HCT116 (cell line): ENCODE measurements at places on chromosomes 2 and 18. TPM values are rescaled to one million over a fixed set of nuclear protein-coding genes. Genes with fewer than 3 reads are reported as not detected.

- 0 out of 2 replicates have a peak, but pooled peaks cover 9% of the 10 kb centered on the region for H3K27me3 ChIP-seq
- no peak for DNase-seq
- no peak overlapping the region for H3K4me3 ChIP-seq
- H3K4me1 ChIP-seq: no peaks in the 10 kb centered on the region
- H3K36me3 ChIP-seq: no peaks in the 10 kb centered on the region
These were observed 136.2 kb downstream of the MBP start for GRCh38 chr18:76996429-76996828.

GRCh38 chr2:126543081-126543480, 112.9 kb upstream of the GYPC start:
- no peaks in the 10 kb centered on the region for H3K4me1 ChIP-seq
- H3K27me3 ChIP-seq: no peaks in the 10 kb centered on the region
- no peak overlapping the region for H3K27ac ChIP-seq
- DNase-seq: no peak
- no peaks in the 10 kb centered on the region for H3K36me3 ChIP-seq
- H3K4me3 ChIP-seq: no peak overlapping the region

CHRND gene
- not detected for total RNA-seq

UGT1A6 gene
- total RNA-seq: not detected

DNA sequence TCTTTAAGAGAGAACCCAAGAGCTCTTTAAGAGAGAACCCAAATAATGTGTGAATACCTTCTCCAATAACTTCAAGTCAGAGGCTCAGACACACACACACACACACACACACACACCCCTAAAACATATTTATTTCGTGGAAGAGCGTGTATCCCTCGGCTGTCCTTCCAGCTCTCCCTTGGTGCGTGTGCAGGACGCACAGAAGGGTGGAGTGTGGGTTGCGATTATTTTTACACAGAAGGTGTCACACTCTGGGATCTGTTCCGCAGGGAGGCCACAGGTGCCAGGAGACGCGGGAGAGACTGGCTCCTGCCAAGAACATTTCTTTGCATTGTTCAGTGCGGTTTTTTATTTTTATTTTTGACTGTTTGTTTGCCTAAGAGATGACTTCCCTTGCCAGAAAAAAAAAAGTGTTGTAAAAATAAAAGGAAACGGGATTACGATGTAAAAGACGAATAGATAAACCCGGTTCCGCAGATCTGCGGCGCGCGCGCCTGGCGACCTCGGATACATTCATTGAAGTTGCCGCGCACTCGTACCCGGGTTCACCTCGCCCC, 47.3 kb upstream of the ATP6V1B1 start:
- no peaks in the 10 kb centered on the region for H3K36me3 ChIP-seq
- no peak overlapping the region for H3K27ac ChIP-seq
- no peak for DNase-seq
- no peak overlapping the region for H3K4me3 ChIP-seq
- peaks cover 6% of the 10 kb centered on the region; the same call in 1 of the 2 replicates for H3K27me3 ChIP-seq
- H3K4me1 ChIP-seq: no peaks in the 10 kb centered on the region

GRCh38 chr18:13243363-13243762, 24.8 kb downstream of the LDLRAD4 start:
- no peak for DNase-seq
- no peak overlapping the region for H3K4me3 ChIP-seq
- H3K27me3 ChIP-seq: no peaks in the 10 kb centered on the region
- no peak overlapping the region for H3K27ac ChIP-seq
- no peaks in the 10 kb centered on the region for H3K36me3 ChIP-seq
- no peaks in the 10 kb centered on the region for H3K4me1 ChIP-seq

GRCh38 chr2:45778720-45779171, 127.3 kb downstream of the PRKCE start:
- peak; percentile 64 for DNase-seq
- H3K4me1 ChIP-seq: no peaks in the 10 kb centered on the region; the same call in 1 of the 2 replicates
- no peaks in the 10 kb centered on the region for H3K27me3 ChIP-seq
- H3K27ac ChIP-seq: no peak overlapping the region
- H3K36me3 ChIP-seq: no peaks in the 10 kb centered on the region

DNA sequence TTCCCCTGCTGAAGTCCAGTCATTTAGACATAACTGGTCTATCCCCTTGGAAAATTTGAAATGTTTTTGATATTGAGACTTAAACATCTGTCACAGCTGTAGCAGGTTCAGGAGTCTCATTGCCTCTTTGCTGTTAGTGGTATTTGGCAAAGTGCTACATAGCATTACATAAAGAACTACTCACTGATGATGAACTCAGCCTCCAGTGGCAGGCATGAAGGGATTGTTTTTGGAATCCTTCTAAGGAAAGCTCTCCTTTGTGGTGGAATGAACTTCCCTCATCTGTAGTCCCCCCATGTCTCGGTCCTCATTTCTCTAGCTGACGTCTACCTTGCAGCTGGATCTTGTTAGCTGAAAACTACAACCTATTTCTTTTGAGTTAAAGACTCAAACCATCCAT, 111.6 kb downstream of the TACR1 start:
- H3K27ac ChIP-seq: no peak overlapping the region
- H3K36me3 ChIP-seq: no peaks in the 10 kb centered on the region
- H3K4me3 ChIP-seq: no peak overlapping the region

NAT8 gene
- total RNA-seq: not detected

TMEM163 gene
- total RNA-seq: 0.12 TPM

GRCh38 chr2:34045101-34045655, 446.1 kb upstream of the FAM98A start:
- H3K4me3 ChIP-seq: no peak overlapping the region
- no peaks in the 10 kb centered on the region for H3K36me3 ChIP-seq
- H3K27me3 ChIP-seq: no peaks in the 10 kb centered on the region
- H3K4me1 ChIP-seq: no peaks in the 10 kb centered on the region

DNA sequence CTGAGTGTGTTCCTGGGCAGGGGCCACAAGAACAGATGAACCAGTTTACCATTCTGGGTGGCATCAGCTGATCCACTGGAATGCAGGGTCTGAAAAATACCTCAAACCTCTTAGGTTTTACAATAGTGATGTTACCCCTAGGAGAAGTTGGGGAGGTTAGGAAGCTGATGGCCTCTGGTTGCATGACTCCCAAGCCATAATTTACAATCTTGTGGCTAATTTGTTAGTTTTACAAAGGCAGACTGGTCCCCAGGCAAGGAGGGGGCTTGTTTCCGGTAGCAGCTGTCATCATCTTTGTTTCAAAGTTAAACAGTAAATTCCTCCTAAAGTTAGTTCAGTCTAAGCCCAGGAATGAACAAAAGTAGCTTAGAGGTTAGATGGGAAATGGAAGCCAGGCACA, 113.8 kb upstream of the SLC38A11 start:
- no peaks in the 10 kb centered on the region for H3K4me1 ChIP-seq
- no peak overlapping the region for H3K27ac ChIP-seq
- no peaks in the 10 kb centered on the region for H3K27me3 ChIP-seq
- no peaks in the 10 kb centered on the region for H3K36me3 ChIP-seq

DNA sequence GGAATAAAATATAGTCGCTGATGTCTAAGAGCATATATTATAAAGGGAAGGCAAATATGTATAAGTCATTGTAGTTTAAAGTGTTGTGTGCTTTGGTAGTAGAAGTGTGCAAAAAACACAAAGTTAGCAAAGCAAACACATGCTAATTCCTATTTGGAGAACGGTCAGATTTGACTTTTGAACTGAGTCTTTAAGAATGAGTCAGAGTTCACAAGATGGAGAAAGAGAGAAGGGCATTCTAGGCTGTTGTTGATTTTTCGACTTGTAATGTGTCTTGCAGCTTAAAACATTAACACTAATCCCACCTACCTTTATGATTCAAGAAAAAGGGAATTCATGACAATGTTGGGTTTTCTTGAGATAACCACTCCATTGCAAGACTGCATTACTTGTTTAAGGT, 98.1 kb downstream of the CRIM1 start:
- H3K27ac ChIP-seq: no peak overlapping the region
- peaks cover 41% of the 10 kb centered on the region for H3K4me1 ChIP-seq

- no peak overlapping the region for H3K4me3 ChIP-seq
- H3K27ac ChIP-seq: no peak overlapping the region
- DNase-seq: no peak
- H3K36me3 ChIP-seq: no peaks in the 10 kb centered on the region
These were observed 52.3 kb downstream of the SOWAHC start for GRCh38 chr2:109666466-109666865.

SAG gene
- not detected for total RNA-seq

SCN7A gene
- total RNA-seq: 0.07 TPM

- peak within 1 kb of the TSS; percentile 42; the same call in 1 of the 2 replicates for H3K27ac ChIP-seq
- peaks cover 12% of the 10 kb centered on the region; the same call in 1 of the 2 replicates for H3K4me1 ChIP-seq
- DNase-seq: peak; percentile 70
- H3K27me3 ChIP-seq: no peaks in the 10 kb centered on the region
These were observed at the start of gene TCF7L1 for GRCh38 chr2:85132834-85133637. Gene TCF7L1, plus strand, starts transcription at chr2:85133392. Its CDS starts 293 bp downstream, at chr2:85133685.

GRCh38 chr2:158101384-158101926, at the start of gene UPP2:
Gene UPP2, plus strand, starts transcription at chr2:158101876. Its CDS starts 188 bp downstream, at chr2:158102064.
- H3K27ac ChIP-seq: no peak within 1 kb of the TSS
- no peaks in the 10 kb centered on the region for H3K27me3 ChIP-seq
- H3K4me3 ChIP-seq: no peak within 1 kb of the TSS
- DNase-seq: no peak
- H3K4me1 ChIP-seq: no peaks in the 10 kb centered on the region

GRCh38 chr2:195674491-195675221, 17.6 kb downstream of the SLC39A10 start:
- H3K4me1 ChIP-seq: no peaks in the 10 kb centered on the region
- no peaks in the 10 kb centered on the region for H3K27me3 ChIP-seq
- no peak for DNase-seq
- no peak overlapping the region for H3K4me3 ChIP-seq

GRCh38 chr2:23803264-23803964, 123.5 kb downstream of the ATAD2B start:
- no peak overlapping the region for H3K27ac ChIP-seq
- H3K4me1 ChIP-seq: peaks cover 4% of the 10 kb centered on the region; the same call in 1 of the 2 replicates
- H3K36me3 ChIP-seq: no peaks in the 10 kb centered on the region
- H3K4me3 ChIP-seq: no peak overlapping the region

IL1RL1 gene
- not detected for total RNA-seq

- no peak for DNase-seq
- no peaks in the 10 kb centered on the region for H3K36me3 ChIP-seq
- H3K4me3 ChIP-seq: no peak overlapping the region
These were observed 9.8 kb downstream of the SCN9A start for GRCh38 chr2:166365803-166366420.

GRCh38 chr18:48550101-48550729, 11.4 kb downstream of the CTIF start:
- H3K27ac ChIP-seq: no peak overlapping the region
- DNase-seq: no peak
- no peak overlapping the region for H3K4me3 ChIP-seq
- peaks cover 13% of the 10 kb centered on the region for H3K4me1 ChIP-seq

- no peaks in the 10 kb centered on the region for H3K27me3 ChIP-seq
- DNase-seq: no peak
- no peak overlapping the region for H3K27ac ChIP-seq
- H3K4me1 ChIP-seq: peaks cover 19% of the 10 kb centered on the region
- H3K36me3 ChIP-seq: no peaks in the 10 kb centered on the region
These were observed 31.0 kb downstream of the CCDC195 start for GRCh38 chr2:224685121-224685520.

GRCh38 chr2:120278901-120279300, 26.2 kb downstream of the RALB start:
- DNase-seq: no peak
- H3K36me3 ChIP-seq: no peaks in the 10 kb centered on the region
- H3K4me1 ChIP-seq: peaks cover 12% of the 10 kb centered on the region; the same call in 1 of the 2 replicates
- H3K27me3 ChIP-seq: no peaks in the 10 kb centered on the region
- no peak overlapping the region for H3K27ac ChIP-seq
- H3K4me3 ChIP-seq: no peak overlapping the region

GRCh38 chr2:187207126-187207525, 240.9 kb downstream of the CALCRL start:
- no peaks in the 10 kb centered on the region for H3K27me3 ChIP-seq
- no peak overlapping the region for H3K27ac ChIP-seq
- no peaks in the 10 kb centered on the region for H3K4me1 ChIP-seq
- no peak for DNase-seq

GRCh38 chr2:1132328-1132969, 181.8 kb downstream of the SNTG2 start:
- H3K27me3 ChIP-seq: peaks cover 16% of the 10 kb centered on the region
- H3K4me1 ChIP-seq: no peaks in the 10 kb centered on the region
- H3K36me3 ChIP-seq: no peaks in the 10 kb centered on the region
- no peak overlapping the region for H3K4me3 ChIP-seq
- no peak for DNase-seq
- H3K27ac ChIP-seq: no peak overlapping the region

DNA sequence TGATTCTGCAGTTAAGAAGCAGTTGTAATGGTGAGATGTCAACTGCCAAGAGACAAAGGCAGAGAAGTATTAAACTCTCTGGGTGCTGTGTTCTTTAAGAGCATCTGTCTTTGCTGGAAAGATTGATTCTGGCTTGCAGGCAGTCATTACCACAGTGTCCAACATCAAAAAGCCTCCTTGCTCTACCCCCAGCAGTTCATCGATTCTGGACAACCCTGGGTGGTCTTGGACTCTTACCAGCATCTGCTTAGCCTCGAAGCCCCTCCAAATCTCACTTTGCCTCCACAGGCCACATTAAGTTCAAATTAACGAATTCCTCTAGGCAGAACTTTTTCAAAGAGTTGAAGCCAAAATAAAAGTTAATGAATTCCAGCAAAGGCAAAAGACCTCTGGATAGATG, 1061.4 kb downstream of the TSN start:
- DNase-seq: no peak
- no peaks in the 10 kb centered on the region for H3K27me3 ChIP-seq
- H3K4me1 ChIP-seq: no peaks in the 10 kb centered on the region

C1QL2 gene
- not detected for total RNA-seq

GRCh38 chr2:75800456-75800855, 89.7 kb upstream of the GCFC2 start:
- H3K27me3 ChIP-seq: no peaks in the 10 kb centered on the region
- no peak overlapping the region for H3K4me3 ChIP-seq
- H3K36me3 ChIP-seq: no peaks in the 10 kb centered on the region
- no peak overlapping the region for H3K27ac ChIP-seq
- no peak for DNase-seq

DNA sequence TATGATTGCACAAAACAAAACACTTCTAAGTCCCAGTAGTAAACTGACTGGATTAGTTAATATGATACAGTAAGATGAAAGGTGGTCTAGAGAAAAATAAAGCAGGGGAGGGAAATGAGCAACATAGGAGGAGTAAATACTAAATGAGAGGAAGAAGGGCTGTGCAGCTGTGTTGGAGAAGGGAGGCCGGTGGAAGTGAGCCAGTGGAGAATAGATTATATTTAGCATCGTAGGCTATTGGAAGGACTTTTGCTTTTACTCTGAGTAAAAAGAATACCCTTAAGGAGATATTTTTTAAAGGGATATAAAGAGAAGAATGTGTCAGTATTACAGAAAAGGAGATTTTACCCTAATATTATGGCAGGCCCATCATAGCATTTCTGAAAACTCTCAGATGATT, 12.7 kb downstream of the WDR75 start:
- H3K36me3 ChIP-seq: peaks cover 69% of the 10 kb centered on the region
- no peak overlapping the region for H3K4me3 ChIP-seq
- H3K27me3 ChIP-seq: no peaks in the 10 kb centered on the region
- DNase-seq: no peak
